ENCODE measurements at places on chromosomes 5 and 9.
A peak's percentile ranks its signal among the peaks of the same experiment; 100 is the strongest.

GRCh38 chr5:60633341-60633740 lies 66.6 kb downstream of the DEPDC1B start:
- DNase-seq = no peak

- DNase-seq = no peak
Observed at GRCh38 chr5:174521449-174521848, 202.9 kb upstream of the MSX2 start.

GRCh38 chr9:68740561-68740960 lies 35.5 kb downstream of the PIP5K1B start:
- DNase-seq = no peak

DNA sequence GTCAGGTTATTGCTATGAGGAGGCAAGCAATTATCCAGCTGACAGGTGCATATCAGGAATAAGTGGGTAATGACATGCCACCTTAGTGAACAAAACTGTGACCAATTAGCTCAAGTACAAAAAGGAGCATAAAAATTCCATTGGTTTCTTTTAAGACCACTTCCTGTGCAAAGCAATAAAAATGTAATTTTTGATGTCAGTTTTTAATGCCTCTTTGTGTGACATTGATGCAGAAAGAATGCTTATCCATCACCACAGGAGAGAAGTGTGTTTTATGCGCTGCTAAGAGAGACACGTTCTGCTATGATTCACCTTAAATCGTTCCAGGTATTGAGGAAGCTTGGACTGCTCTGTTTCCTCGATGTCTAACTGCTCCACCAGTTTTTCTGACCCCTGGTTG lies 96.7 kb downstream of the MRPS27 start:
- DNase-seq = no peak

GRCh38 chr9:100281066-100281465 lies 71.7 kb downstream of the TEX10 start:
- no peak for DNase-seq

- DNase-seq = no peak
Observed at GRCh38 chr5:136232316-136232715, 39.4 kb upstream of the SMIM32 start.

DNA sequence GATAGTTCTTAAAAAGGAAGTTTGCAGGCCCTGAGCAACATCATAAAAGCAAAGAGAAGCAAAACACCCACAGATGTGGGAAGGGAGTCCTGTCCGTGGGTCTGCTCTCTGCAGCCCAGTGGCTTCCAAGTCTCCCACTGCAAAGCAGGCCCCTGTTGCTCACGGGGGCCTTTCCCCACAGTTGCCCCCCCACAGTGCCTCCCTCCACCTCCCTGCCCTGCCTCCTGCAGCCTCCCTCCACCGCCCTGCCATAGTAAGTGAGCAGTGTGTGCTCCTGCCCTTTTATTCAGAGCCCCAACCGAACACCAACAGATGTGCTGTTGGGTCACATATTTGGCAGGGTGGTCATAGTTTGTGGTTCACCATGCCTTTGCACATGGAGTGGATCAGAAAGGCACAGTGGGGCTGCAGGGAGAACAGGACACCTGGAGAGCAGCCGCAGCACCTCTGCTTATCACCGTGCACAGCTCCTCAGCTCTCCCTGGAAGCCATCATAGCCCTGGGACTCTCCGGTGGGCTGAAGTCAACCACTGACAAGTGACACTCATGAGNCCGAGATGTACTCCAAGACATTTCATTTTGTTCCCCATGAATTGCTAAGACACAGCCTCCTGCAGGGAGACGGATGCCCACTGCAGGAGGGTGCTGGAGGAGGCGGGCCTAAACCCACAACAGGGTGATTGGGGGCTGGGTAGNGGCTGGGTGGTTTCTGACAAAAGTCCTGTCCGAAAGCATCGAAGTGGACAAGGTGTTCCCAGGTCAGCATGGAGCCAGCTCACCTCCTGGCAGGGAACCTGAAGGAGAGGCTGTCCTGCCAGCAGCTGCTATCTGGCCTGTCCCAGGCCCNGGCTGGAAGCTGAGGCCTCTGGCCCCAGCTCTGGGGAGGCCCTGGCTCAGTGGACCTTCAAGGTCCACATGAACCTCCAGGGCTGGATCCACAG lies 278.9 kb downstream of the GADD45G start:
- no peak for DNase-seq

DNA sequence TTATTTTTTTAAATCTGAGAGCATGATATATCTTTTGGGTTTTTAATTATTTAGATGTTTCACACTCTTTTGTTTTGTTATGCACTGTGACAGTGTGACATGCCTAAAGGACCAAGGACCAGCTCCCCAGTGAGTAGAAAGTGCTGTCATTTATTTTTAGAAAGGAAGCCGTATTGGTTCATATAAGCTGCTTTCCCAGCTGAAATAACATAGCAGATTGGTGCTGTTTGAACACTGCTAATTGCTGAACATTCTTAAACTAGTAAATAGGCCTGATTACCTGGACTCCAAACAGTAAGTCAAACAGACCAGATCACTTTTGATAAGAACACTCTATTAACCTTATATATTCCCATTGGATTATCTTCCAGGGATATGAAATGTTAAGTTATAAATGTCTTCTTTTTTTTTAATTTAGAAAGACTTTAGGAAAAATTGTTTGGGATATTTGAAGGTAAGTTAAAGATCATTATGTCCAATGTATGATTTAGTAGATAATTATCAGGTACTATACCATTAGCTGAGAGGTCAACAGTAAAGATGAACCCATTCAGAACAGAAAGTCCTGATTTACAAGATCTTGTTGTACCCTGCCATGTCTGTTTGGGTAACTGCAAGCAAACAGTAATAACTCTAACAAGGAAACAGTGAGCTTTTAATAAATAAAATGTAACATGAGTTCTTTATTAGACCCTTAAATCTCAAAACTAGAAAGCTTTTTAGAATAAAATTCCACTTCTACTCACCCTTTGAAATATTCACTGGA lies 27.8 kb upstream of the ELL2 start:
- no peak for DNase-seq

GRCh38 chr9:75201480-75202209 lies 113.3 kb downstream of the OSTF1 start:
- DNase-seq = no peak

DNA sequence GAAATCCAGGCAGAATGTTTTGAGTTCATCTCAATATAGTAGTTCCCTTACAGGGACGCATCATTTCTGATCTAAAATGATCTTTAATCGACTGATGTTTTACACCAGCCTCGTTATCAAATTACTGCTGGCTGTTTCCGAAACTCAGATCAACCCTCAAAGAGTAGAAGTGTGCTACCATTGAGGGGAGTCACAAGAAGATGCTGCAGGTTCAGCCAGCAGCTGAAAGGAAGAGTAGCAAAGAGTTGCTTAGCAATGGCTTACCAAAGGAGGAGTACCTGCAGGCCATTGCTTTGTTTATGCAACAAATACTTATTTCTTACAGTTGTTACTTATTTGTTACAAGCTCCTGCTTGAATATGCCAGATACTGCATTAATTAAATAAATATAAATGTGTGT lies 144.1 kb downstream of the EBF1 start:
- DNase-seq = no peak

- peak; percentile 96 for DNase-seq
Observed at GRCh38 chr5:107672211-107673038, 1.7 kb upstream of the EFNA5 start.

DNA sequence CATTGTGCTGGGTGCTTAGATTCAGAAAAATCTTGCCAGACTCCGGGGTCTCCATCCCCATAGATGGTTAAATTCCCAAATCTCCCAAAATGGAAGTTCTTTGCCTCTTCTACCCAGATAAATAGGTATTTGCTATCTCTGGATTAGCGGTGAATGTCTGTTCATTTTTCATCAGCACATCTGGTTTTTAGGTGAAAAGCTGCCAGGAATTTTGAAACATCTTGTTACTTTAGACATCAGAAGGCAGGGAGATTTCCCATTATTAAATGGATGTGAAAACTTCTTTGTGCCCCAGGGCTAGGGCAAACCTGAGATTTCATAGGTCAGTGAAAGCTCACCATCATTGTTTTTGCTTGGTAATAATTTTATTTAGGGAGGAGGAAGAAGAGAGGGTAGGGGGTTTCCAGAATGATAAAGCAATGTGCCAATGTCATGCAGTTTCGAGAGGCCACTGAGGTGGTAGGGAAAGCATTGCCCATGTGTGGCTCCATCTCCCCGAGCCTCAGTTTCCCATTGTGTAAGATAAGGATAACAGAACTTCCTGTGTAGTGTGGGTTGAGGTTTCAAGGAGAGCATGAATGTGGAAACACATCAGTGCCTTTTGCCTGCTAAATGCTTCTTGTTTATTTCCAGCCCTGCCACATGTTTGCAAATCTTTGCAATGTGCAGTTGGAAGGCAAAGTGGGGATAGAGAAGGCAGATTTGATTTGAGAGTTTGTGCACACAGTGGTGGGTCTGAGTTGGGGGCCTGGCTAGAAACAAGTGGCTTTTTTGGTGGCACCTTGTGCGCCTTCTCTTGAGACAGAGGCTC lies 147.2 kb upstream of the KLF4 start:
- DNase-seq = no peak

DNA sequence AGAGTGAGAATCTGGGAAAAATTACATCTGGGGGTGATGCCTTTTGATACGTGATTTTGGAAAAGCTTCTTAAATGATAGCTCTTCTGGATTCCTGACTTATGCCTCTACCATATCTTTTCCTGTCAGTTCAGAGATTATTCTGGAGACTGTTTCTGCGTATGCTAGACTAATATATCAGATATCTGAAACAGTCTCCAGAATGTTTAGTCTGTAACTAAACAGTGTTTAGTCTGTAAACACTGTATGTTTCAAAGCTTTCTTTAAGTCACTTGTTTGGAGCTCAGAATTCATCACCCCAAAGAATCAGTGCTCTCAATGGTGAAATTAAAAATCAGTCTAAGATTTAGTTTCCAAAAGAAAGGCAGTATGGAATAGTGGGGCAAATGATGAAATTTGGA lies 19.7 kb downstream of the C9orf85 start:
- no peak for DNase-seq

DNA sequence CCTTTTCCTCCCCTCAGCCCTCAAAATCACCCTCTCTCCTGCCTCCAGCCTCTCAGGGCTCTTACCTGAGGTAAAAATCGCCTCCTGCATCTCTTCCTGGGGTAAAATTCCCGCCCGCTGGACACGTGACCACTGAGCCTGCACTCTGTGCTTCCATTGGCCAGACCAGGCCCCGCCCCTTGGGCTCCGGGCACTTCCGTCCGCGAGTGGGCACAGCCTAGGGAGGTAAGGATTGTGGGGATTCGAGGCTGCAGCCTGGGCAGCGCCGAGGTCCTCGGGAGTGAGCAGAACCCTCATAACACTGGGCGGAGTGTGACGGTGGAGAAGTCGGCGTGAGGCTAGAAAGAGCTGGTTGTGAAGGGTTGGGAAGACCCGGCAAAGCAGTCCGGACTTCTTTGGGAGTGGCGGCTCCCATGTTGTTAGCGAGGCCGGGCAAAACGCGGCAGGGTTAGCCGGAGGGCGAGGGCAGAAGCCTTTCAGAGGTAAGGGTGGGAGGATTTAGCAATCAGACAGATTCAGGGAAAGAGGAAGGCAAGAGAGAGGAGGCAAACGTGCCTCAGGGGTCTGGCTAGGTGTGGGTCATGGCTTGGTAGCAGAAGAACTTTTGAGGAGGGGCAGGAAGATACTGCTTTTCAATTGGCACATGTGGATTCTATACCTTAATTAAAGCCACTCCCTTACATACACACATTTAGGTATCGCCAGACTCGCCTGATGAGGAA lies at the start of gene SHOC1:
SHOC1 (minus strand) TSS at position 103 of the 722 bp plus-strand sequence. CDS start 3,519 bp downstream, outside the sequence.
- DNase-seq = peak; percentile 86

GRCh38 chr9:71680189-71680980 lies 87.9 kb downstream of the CEMIP2 start:
- DNase-seq = peak; percentile 46

DNA sequence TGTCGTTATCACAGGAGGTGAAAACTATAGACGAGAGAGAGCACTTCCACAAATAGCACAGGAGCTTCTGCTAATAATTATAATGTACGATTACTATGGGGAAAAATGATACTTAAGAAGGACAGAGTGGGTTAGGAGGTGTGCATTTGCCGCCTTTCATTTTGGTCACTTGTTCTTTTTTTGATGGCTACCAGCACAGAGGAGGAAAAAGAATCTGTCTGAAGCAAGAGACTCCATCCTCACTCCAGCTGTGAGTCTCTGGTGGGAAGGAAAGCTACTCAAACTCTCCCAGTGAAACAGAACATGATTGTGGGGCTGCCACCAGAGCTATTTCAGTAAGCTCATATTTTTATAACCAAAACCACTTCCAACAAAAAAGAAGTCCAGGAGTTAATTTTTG lies 270.4 kb upstream of the TMEM161B start:
- no peak for DNase-seq

- DNase-seq = no peak
Observed at GRCh38 chr9:102779356-102779755, 215.8 kb upstream of the CYLC2 start.

DNA sequence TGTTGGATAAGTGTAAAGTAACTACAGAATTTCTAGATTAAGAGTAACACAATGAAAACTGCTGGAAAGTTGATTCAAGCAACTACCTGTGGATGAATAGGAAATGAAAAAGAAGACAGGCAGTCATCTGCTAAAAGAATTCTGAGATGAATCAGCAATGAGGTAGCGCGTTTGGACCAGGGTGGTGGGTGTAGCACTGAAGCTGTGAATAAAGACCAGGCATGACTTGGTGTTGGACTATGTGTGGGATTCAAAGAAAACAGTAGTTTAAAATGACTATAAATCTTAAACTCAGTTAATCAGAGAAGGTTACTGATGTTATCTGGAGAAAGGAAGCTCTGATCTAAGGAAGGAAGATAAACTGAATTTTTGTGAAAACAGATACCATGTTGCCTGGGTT lies 159.8 kb downstream of the FBN2 start:
- no peak for DNase-seq

- DNase-seq = no peak
Observed at GRCh38 chr9:94602666-94603065, 9.0 kb upstream of the FBP2 start.

GRCh38 chr9:109441296-109441695 lies 56.8 kb downstream of the PTPN3 start:
- peak; percentile 10 for DNase-seq

DNA sequence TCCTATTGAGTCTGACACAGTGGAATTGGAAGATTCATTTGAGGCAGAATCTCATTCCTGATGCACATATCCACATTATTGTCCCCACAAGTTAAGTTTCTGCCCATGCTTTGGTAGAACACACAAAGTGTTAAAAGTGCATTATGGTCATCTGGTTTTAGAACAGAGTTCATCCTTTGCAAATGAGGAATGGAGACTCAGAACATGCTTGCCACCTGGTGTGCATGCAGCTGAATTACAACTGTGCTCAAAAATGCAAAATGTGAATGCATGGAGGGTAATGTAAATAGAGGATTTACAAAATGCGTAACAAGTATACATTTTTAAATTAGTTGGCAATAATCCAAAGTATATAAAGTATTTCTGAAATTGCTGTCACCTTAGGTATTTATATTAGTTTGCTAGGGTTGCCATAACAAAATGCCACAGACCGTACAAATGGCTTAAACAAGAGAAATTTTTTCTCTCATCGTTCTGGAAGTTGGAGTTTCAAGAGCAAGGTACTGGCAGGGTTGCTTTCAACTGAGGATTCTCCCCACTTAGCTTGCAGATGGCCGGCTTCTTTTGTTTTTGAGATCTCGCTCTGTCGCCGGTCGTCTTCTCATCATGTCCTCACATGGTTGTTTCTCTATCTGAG lies 671.1 kb downstream of the TAF11L14 start:
- DNase-seq = peak; percentile 48

- DNase-seq = no peak
Observed at GRCh38 chr9:20618361-20618802, 3.9 kb downstream of the MLLT3 start.
